ENCODE measurements at places on chromosomes 5 and 9.

DNA sequence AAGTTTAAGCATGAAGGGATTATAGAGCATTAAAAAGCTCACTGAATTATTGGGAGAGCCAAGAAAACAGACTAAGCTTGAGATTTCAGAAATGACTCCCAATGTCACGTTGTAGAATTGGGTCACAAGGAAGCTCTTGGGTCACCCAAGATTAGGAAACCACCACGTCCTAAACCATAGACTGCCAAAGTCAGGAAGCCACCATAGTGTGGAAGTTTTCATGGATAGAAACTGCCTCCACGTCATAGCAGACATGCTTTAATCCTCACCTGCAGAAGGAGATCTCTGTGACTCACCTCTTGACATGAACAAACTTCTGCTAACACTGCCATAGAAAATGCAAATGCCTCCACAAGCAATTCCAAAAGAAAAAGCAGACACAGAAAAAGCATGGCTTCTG, 106.3 kb downstream of the SLC1A3 start:
- DNase-seq: no peak

DNA sequence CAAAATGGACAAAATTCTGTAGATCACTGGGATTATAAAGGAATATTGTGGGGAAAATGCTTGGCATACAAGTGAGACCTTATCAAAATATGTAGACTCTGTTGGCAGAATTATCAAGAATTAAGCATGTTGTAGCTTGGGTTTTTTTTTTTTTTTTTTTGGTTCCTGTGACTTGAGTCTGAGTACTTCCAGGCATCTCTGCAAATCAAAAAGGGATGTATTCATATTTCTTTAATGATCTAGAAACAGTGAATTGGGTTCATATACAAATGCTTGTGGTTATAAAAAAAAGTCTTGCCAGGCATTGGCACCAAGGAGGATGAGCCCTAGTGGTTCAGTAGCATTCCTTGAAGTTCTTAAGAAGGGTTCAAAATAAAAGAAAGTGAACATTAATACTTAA, 292.2 kb downstream of the ARHGAP26 start:
- no peak for DNase-seq

GRCh38 chr5:55633574-55634208, 78.4 kb downstream of the SLC38A9 start:
- no peak for DNase-seq

- no peak for DNase-seq
Observed at GRCh38 chr5:5738797-5739489, 316.5 kb downstream of the ICE1 start.

GRCh38 chr5:22293147-22293546, 560.0 kb downstream of the CDH12 start:
- no peak for DNase-seq

DNA sequence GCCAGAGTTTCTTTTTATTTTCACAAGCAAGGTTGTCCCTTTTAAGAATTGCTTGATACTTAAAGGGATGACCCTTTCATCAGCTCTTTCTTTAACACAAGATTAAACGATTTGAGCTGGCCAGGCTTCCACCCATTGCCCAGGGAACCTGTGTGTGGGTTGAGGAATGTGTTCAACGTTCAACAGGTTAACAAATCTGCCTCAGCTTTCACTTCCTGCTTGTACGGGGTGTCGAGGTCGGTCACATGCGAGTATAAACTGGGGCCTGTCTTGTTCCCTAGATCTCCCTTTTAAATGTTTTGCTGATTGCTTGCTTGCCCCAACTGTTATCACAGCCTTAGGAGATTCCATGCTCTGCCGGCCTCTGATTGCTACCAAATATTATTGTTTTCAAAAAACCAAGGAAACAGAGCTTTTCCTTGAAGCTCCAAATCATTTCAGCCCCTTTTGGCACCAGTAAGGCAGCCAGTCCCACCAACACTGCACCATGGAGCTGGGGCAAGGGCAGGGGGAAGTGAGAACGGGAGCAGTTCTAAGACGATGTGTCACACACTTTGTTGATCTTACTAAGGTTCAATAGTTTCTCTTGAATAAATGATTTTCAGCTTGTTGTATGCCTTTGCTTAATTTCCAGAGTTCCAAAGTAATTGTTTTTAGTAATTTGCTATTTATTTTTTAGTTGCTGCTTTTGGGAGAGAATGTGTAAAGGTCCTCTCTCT, 10.7 kb upstream of the CLK4 start:
- no peak for DNase-seq

GRCh38 chr5:50903651-50904050, 237.2 kb downstream of the PARP8 start:
- no peak for DNase-seq
